ENCODE measurements at places on chromosomes 16 and 17. TPM values are rescaled to one million over a fixed set of nuclear protein-coding genes. Genes with fewer than 3 reads are reported as not detected.

GNAO1 gene
- under 0.01 TPM for total RNA-seq

SLX4 gene
- total RNA-seq, result 3.4 TPM

PNMT gene
- not detected for total RNA-seq

TUBG2 gene
- 3.4 TPM for total RNA-seq

LPO gene
- 0.21 TPM for total RNA-seq

TM4SF5 gene
- not detected for total RNA-seq

CDRT15 gene
- total RNA-seq, result not detected

CDK12 gene
- total RNA-seq, result 38.4 TPM

CDH11 gene
- 7.9 TPM for total RNA-seq

TEX19 gene
- not detected for total RNA-seq

MT1A gene
- total RNA-seq, result not detected

KRTAP4-5 gene
- total RNA-seq, result not detected

PLA2G10 gene
- 0.34 TPM for total RNA-seq

SCN4A gene
- total RNA-seq, result 0.68 TPM

C17orf100 gene
- 0.64 TPM for total RNA-seq

TLCD1 gene
- 5.0 TPM for total RNA-seq

SPAG5 gene
- 1.0 TPM for total RNA-seq

MYH8 gene
- not detected for total RNA-seq

NAGS gene
- 11.8 TPM for total RNA-seq

TMEM101 gene
- 63.2 TPM for total RNA-seq

METRN gene
- total RNA-seq, result 81.4 TPM

TBC1D3E gene
- total RNA-seq, result not detected

LRRC37A3 gene
- total RNA-seq, result 11.0 TPM

TBC1D3I gene
- total RNA-seq, result 0.07 TPM

ZNF469 gene
- total RNA-seq, result under 0.01 TPM

GNG13 gene
- total RNA-seq, result not detected

NUPR1 gene
- total RNA-seq, result 76.2 TPM

KCNH6 gene
- not detected for total RNA-seq

KRTAP1-1 gene
- total RNA-seq, result not detected

TMEM220 gene
- under 0.01 TPM for total RNA-seq

MYH13 gene
- total RNA-seq, result not detected

KRTAP9-1 gene
- total RNA-seq, result not detected

WNK4 gene
- total RNA-seq, result 0.57 TPM

MXRA7 gene
- total RNA-seq, result 102 TPM

QPRT gene
- under 0.01 TPM for total RNA-seq

FTSJ3 gene
- 111 TPM for total RNA-seq

AATF gene
- total RNA-seq, result 47.8 TPM

MYO15B gene
- total RNA-seq, result 3.6 TPM

BAHCC1 gene
- 0.68 TPM for total RNA-seq

CHD9NB gene
- 1.1 TPM for total RNA-seq

ETV4 gene
- 4.8 TPM for total RNA-seq

RPS2 gene
- total RNA-seq, result 6,295 TPM

ACSM3 gene
- 1.4 TPM for total RNA-seq

ALDH3A1 gene
- 6.2 TPM for total RNA-seq

KRTAP16-1 gene
- not detected for total RNA-seq

MT2A gene
- total RNA-seq, result 15.4 TPM
